CD4-positive, CD25-positive, alpha-beta regulatory T cell (primary cell): ENCODE measurements at places on chromosomes 1 and 21. TPM values are rescaled to one million over a fixed set of nuclear protein-coding genes. Genes with fewer than 3 reads are reported as not detected.

The KNCN gene
- total RNA-seq, result not detected

The KCNE1 gene
- 0.49 TPM for total RNA-seq

The TMEM63A gene
- 454 TPM for total RNA-seq

The APCS gene
- total RNA-seq, result not detected

The KCND3 gene
- total RNA-seq, result 0.07 TPM

The IGSF3 gene
- total RNA-seq, result 0.42 TPM

The OR2M3 gene
- not detected for total RNA-seq

The AQP10 gene
- 0.81 TPM for total RNA-seq

The CLDN17 gene
- total RNA-seq, result not detected

The SPRR2A gene
- total RNA-seq, result not detected

The ADAM30 gene
- total RNA-seq, result not detected
